Stimulated activated CD4-positive, alpha-beta T cell treated with anti-CD3 and anti-CD28 coated beads, Interleukin-1b, Interleukin-23, amount 100 ng/mL, for 1 hour (primary cell): ENCODE measurements at places on chromosomes 7 and 10.

GRCh38 chr10:133422807-133423771 is 1.3 kb downstream of the SPRN start:
- no peak for DNase-seq

GRCh38 chr7:66886152-66886551 is 34.9 kb upstream of the TMEM248 start:
- DNase-seq: no peak

GRCh38 chr7:25804154-25804553 is 347.8 kb upstream of the NFE2L3 start:
- DNase-seq: no peak

- no peak for DNase-seq
These were observed 228.1 kb downstream of the WDR11 start for GRCh38 chr10:121079226-121079625.

DNA sequence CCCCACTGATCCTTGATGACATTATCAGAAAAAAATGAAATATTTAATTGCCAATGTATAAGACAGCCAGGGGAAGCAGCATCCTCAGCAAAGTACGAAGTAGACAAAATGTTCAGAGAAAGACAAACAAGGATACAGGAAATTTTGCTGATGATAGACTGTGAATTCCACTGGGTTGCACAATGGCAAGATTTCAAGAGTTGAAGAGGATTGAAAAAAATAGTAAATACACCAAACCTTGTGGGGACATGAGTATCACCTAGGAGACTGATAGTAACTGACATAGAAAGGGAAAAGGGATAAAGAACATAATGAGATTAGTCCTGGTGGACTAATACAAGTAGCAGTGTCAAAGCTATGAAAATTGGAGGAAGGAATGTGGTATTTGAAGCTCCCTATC is 16.5 kb downstream of the CNOT4 start:
- no peak for DNase-seq
